Type B pancreatic cell (in vitro differentiated cells): ENCODE measurements at places on chromosomes 13 and 19. TPM values are rescaled to one million over a fixed set of nuclear protein-coding genes. Genes with fewer than 3 reads are reported as not detected.

GRCh38 chr19:45558399-45558878 is 26.2 kb downstream of the OPA3 start:
- no peak overlapping the region for H3K4me3 ChIP-seq
- H3K36me3 ChIP-seq: no peaks in the 10 kb centered on the region
- DNase-seq: no peak

GRCh38 chr13:71254384-71254783 is 612.6 kb downstream of the DACH1 start:
- no peak overlapping the region for H3K4me3 ChIP-seq
- no peaks in the 10 kb centered on the region for H3K36me3 ChIP-seq
- DNase-seq: no peak
- no peak overlapping the region for H3K27ac ChIP-seq

DNA sequence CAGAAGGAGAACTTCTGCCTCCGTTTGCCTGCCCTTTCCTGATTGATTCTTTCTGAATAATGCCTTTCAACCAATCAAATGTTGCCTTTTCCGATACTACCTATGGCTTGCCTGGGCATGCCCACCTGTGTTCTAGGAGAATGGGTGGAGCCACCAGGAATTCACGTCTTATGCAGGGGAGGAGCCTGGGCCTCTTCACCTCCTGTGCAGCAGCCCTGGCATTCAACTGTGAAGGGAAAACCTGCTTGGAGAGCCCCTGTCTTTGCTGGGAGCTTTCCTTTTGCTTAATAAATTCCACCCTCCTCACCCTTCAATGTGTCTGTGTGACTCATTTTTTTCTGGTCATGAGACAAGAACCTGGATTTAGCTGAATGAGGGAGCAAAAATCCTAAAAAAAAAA is 730.7 kb downstream of the UQCRFS1 start:
- peaks cover 3% of the 10 kb centered on the region for H3K27me3 ChIP-seq
- no peak for DNase-seq
- H3K4me3 ChIP-seq: no peak overlapping the region
- peak overlapping the region; percentile 87 for H3K27ac ChIP-seq

- H3K27ac ChIP-seq: no peak overlapping the region
- no peak for DNase-seq
- H3K27me3 ChIP-seq: no peaks in the 10 kb centered on the region
- H3K36me3 ChIP-seq: peaks cover 20% of the 10 kb centered on the region
- no peak overlapping the region for H3K4me3 ChIP-seq
- no peaks in the 10 kb centered on the region for H3K4me1 ChIP-seq
Observed at GRCh38 chr13:37026771-37027170, 26.2 kb downstream of the EXOSC8 start.

GRCh38 chr19:1648459-1648849 is 4.0 kb downstream of the TCF3 start:
- H3K27me3 ChIP-seq: no peaks in the 10 kb centered on the region
- no peak overlapping the region for H3K27ac ChIP-seq
- H3K4me3 ChIP-seq: no peak overlapping the region
- DNase-seq: no peak
- peaks cover 6% of the 10 kb centered on the region for H3K4me1 ChIP-seq
- H3K36me3 ChIP-seq: peaks cover 4% of the 10 kb centered on the region

DNA sequence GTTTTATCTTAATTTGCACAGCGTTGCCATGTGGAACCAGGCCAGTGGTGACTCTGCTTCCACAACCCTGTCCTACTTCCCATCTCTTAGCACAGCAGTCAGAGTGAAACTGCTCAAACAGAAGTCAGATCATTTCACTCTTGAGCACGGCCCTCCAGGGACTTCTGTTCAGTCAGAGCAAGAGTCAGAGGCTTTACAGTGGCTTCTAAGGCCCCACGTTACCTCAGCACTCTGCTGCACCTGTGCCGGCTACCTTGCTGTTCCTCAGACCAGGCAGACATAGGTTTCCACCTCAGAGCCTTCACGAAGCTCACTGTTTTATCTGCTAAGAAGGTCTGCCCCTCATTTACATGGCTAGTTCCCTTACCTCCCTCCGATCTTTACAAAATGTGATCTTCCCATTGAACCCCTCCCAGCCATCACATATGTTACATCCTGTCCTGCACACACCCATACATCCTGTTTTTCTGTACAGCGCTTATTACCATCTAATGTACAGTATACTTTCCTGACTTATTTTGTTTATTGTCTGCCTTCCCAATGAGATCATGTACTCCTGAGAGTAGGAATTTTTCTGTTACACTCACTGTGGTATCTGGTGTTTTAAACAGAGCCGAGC is 41.6 kb downstream of the TM9SF2 start:
- no peaks in the 10 kb centered on the region for H3K27me3 ChIP-seq
- DNase-seq: no peak
- H3K4me1 ChIP-seq: no peaks in the 10 kb centered on the region
- peaks cover 41% of the 10 kb centered on the region for H3K36me3 ChIP-seq
- H3K27ac ChIP-seq: no peak overlapping the region

Gene SIGLEC8
- total RNA-seq: not detected in 2 replicates
